Chondrocyte (in vitro differentiated cells): ENCODE measurements at places on chromosomes 2 and 18. TPM values are rescaled to one million over a fixed set of nuclear protein-coding genes. Genes with fewer than 3 reads are reported as not detected.

The GKN1 gene
- 0.37 TPM in 1 of 3 replicates, not detected in the others for total RNA-seq

The ZCCHC2 gene
- total RNA-seq: 12.6 to 13.2 TPM (median 12.6 TPM) in 3 replicates

The MAT2A gene
- total RNA-seq: 119 to 155 TPM (median 144 TPM) in 3 replicates

The TMEFF2 gene
- total RNA-seq: 1.4 to 8.6 TPM (median 1.5 TPM) in 3 replicates

The IL1RL2 gene
- 0.07 to 0.46 TPM in 2 of 3 replicates, not detected in the other for total RNA-seq

The ATF2 gene
- 55.5 to 61.0 TPM (median 59.8 TPM) in 3 replicates for total RNA-seq

The CDKL4 gene
- 0.20 to 1.1 TPM (median 0.87 TPM) in 3 replicates for total RNA-seq

The PLB1 gene
- 4.4 to 8.2 TPM (median 5.8 TPM) in 3 replicates for total RNA-seq

The CFAP221 gene
- total RNA-seq: 0.45 to 0.65 TPM (median 0.46 TPM) in 3 replicates

The KIF1A gene
- 15.2 to 63.5 TPM (median 60.0 TPM) in 3 replicates for total RNA-seq

The KCNJ3 gene
- total RNA-seq: 0.07 to 0.51 TPM in 2 of 3 replicates, not detected in the other

The POTEI gene
- total RNA-seq: 0.07 to 1.2 TPM (median 1.0 TPM) in 3 replicates

The ALK gene
- 0.07 to 0.08 TPM in 2 of 3 replicates, not detected in the other for total RNA-seq
